ENCODE measurements at places on chromosomes 4 and X.

GRCh38 chr4:140049849-140050637 lies 103.9 kb downstream of the MAML3 start:
- no peak for DNase-seq

DNA sequence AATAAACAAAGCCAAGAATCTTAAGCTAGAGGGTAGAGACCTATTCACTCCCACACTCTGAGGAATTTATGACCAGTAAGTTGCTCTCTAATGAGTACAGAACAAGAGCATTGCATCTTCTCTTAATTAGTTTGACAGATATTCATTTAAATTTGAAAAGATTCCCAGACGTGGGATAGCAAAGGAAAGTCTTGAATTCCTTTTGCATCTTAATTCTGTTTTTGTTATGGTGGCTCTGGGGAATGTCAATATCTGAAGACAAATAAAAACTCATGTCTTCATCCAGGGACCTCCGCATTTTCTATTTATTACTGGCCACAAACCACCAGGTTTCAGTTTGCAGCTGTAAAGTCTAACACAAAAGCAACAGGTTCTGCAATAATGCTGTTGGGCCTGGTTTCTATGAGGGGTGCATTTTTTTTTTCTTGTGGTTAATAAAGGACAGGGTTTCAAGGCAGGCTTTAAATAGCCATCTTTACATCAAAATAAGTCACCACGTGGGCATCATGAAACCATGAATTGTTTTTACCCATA lies 172.3 kb downstream of the SHROOM3 start:
- DNase-seq = no peak

- no peak for DNase-seq
Measured at GRCh38 chr4:38870098-38870808, 2.6 kb downstream of the FAM114A1 start.

GRCh38 chr4:11130195-11130970 lies 298.3 kb downstream of the HS3ST1 start:
- DNase-seq = no peak

GRCh38 chr4:128538111-128538882 lies 250.7 kb upstream of the PGRMC2 start:
- DNase-seq = no peak

DNA sequence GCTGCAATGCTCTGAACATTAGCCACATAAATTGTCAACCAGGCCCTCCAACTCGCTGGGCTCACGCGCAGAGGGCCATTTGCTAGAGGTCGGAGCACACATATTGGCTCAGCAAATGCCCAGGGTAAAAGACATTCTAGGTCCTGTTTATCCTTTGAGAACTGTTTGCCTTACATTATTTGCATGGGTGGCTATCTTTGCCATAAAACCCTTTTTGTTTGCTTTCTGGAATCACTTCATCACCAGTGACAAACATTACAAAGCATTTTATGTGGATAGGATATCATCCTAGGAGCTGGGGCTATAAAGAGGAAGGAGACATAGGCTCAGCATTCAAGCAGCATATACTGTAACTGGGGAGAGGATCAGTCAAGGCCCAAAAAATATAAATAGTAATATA lies 149.2 kb upstream of the RAI2 start:
- DNase-seq = no peak

DNA sequence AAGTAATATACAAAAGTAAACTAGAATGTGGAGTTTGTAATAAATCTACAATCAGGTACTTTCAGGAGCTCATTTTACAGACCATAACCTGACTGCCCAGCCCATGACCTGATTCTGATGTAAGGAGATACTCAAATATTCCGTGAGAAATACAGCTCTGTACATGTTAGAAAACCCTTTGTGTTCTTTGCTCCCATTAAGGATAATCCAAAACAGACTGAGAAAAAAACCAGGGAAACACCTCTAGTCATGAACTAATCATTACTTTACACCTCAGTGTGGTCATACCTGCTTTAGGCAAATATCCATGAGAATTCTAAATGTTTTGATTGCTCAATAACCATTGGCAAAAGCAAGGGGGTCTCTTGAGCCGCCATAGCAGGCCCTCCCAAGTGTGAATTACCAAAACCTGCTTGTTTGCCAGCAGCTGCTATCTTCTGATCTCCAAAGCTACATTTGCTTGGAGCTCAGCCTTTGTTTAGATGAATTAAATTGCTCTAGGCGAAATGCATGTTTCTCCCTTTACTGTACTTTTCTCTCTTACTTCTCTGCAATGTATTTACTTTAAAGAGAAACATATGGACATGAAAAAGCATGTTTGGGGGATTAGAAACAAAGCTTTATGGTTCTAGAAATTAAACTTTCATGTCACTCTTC lies 79.1 kb downstream of the ANKRD50 start:
- no peak for DNase-seq

Data from activated T-cell treated with anti-CD3 and anti-CD28 coated beads for 1 hour (primary cell).